Right ventricle myocardium inferior (tissue), 1 donor: ENCODE measurements at places on chromosomes 1 and 21. TPM values are rescaled to one million over a fixed set of nuclear protein-coding genes. Genes with fewer than 3 reads are reported as not detected.

The SLC44A5 gene
- total RNA-seq, result 1.8 TPM

The PRKCZ gene
- total RNA-seq, result 16.4 TPM

The HHAT gene
- total RNA-seq, result 1.8 TPM

The TLR5 gene
- 3.1 TPM for total RNA-seq

The UQCRHL gene
- total RNA-seq, result 6.2 TPM

The MIXL1 gene
- total RNA-seq, result not detected

The OR6K3 gene
- total RNA-seq, result not detected

The ACKR1 gene
- 16.2 TPM for total RNA-seq

The FOXD3 gene
- 0.19 TPM for total RNA-seq

The KRTAP21-2 gene
- total RNA-seq, result not detected

The LORICRIN gene
- total RNA-seq, result not detected

The CLCNKA gene
- total RNA-seq, result 0.19 TPM

The LCK gene
- 0.57 TPM for total RNA-seq

The MDM4 gene
- 28.6 TPM for total RNA-seq

The TMEM81 gene
- total RNA-seq, result 2.5 TPM

The EXTL1 gene
- total RNA-seq, result 11.2 TPM

The APCS gene
- not detected for total RNA-seq

The GBP4 gene
- total RNA-seq, result 5.9 TPM

The PLEKHG5 gene
- total RNA-seq, result 16.8 TPM

The ZNF683 gene
- total RNA-seq, result 0.14 TPM

The NUDT4B gene
- total RNA-seq, result 0.49 TPM

The IKBKE gene
- total RNA-seq, result 0.62 TPM

The FCRL5 gene
- total RNA-seq, result not detected

The SLC6A17 gene
- not detected for total RNA-seq

The TOMM20 gene
- 81.9 TPM for total RNA-seq

The ENAH gene
- 80.0 TPM for total RNA-seq

The RHD gene
- not detected for total RNA-seq

The OR2T11 gene
- total RNA-seq, result not detected

The FMO1 gene
- 0.35 TPM for total RNA-seq

The ETV3L gene
- total RNA-seq, result not detected

The NFIA gene
- total RNA-seq, result 97.6 TPM

The KCNE2 gene
- total RNA-seq, result not detected

The CHD5 gene
- 0.05 TPM for total RNA-seq

The CLDN19 gene
- total RNA-seq, result not detected

The HJV gene
- 71.0 TPM for total RNA-seq

The DYRK1A gene
- 63.5 TPM for total RNA-seq

The HSD3B2 gene
- total RNA-seq, result not detected

The LYSMD1 gene
- total RNA-seq, result 12.3 TPM

The LINGO4 gene
- total RNA-seq, result 0.68 TPM
